Right lobe of liver (tissue), 6 donors: ENCODE measurements at places on chromosomes 13 and 19. TPM values are rescaled to one million over a fixed set of nuclear protein-coding genes. Genes with fewer than 3 reads are reported as not detected.
A peak's percentile ranks its signal among the peaks of the same experiment; 100 is the strongest.

DNA sequence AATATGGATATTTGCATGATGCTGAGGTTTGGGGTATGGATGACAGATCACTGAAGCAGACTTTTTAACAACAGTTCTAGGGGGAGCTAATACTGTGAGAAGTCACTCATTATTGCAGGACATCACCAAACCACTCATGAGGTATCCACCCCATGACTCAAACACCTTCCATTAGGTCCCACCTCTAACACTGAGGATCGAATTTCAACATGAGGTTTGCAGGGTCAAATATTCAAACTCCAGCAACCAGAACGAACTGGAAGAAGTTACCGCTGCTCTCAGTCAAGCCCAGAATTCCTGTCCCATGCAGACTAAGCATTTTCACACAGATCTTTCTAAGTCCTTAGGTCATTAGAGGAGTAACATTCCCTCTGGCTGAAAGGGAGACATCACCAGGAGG, 758.9 kb downstream of the UQCRFS1 start:
- no peaks in the 10 kb centered on the region for H3K27me3 ChIP-seq
- H3K36me3 ChIP-seq, result no peaks in the 10 kb centered on the region
- no peak overlapping the region for H3K27ac ChIP-seq
- H3K4me3 ChIP-seq, result no peak overlapping the region
- no peaks in the 10 kb centered on the region for H3K4me1 ChIP-seq
- DNase-seq, result no peak

DNA sequence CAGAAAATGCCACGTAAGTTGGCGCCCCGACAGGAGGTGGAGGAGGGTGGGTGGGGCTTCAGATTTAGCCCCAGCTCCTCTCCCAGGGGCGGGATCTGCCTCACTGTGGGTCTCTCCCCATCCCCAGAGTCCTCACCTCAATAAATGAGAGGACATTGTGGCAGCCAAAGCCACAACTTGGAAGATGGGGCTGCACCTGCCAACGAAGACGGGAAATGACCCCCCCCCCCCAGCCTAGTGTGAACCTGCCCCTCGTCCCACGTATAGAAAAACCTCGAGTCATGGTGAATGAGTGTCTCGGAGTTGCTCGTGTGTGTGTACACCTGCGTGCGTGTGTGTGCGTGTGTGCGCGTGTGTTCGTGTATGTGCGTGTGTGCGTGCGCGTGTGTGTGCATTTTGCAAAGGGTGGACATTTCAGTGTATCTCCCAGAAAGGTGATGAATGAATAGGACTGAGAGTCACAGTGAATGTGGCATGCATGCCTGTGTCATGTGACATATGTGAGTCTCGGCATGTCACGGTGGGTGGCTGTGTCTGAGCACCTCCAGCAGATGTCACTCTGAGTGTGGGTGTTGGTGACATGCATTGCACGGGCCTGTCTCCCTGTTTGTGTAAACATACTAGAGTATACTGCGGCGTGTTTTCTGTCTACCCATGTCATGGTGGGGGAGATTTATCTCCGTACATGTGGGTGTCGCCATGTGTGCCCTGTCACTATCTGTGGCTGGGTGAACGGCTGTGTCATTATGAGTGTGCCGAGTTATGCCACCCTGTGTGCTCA, 1.5 kb upstream of the TRAPPC5 start:
- no peaks in the 10 kb centered on the region for H3K27me3 ChIP-seq
- DNase-seq, result peak; percentile 52
- H3K4me3 ChIP-seq, result no peak overlapping the region
- no peak overlapping the region for H3K27ac ChIP-seq

DNA sequence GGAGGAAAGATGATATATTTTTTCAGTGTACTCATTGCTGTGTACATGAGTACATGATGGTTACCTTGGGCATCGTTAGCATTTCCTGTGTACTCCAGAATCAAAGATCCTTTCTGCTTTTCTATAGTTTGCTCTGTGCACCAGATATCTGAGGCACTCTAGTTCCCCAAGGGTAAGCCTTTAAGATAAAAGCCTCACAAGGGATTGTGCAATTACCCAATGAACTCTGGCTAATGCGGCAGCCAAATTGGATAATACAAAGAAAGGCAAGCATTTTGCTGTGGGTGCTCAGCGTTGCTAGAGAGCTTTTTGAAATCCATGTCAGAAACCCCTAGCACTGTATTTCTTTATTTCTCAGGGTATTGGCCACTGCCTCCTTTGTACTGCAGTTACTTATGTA, 2.9 kb downstream of the CYSLTR2 start:
- no peak overlapping the region for H3K27ac ChIP-seq
- H3K27me3 ChIP-seq, result no peaks in the 10 kb centered on the region

RASGRP4 gene
- 0.77 TPM for total RNA-seq

ZNF709 gene
- total RNA-seq, result 0.49 TPM

DNA sequence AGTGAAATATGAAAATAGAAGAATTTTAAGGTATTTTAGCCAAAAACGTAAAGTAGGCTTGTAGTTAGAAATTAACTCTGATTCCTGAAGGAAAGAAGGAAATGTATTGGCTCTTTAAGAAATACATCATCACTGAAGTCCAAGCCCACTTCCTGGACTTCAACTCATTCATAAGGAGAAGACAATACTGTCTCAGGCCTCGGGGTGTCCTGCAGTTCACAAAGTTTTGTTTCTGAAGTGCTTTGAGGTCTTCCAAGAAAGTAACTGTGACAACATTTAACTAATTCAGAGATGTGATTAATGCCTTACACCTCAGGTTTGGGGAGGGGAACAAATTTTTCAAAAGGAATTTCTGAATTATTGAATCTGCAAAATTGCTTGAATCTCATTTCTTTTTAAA, 65.8 kb upstream of the STARD13 start:
- no peaks in the 10 kb centered on the region for H3K36me3 ChIP-seq
- no peaks in the 10 kb centered on the region for H3K27me3 ChIP-seq
- no peaks in the 10 kb centered on the region for H3K4me1 ChIP-seq
- H3K27ac ChIP-seq, result peak overlapping the region; percentile 64

TM9SF2 gene
- 102 TPM for total RNA-seq

DNA sequence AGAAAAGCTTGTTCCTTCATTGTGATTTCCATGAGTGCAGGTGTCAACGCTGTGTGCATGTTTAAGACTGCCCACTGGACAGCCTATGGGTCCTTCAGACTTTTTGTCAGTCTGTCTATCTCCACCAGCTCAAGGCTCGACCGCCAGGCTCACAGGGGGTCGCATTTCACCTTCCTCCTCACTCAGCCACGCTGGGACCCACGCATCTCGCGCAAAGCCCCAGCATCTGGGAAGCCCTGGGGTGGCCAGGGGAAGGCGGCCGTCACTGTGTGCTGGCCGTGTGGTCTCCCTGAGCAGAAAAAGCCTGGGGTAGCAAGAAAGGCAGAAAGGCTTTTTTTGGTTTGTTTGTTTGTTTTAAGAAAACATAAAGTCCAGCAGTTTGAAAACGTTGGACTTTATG, 48.5 kb downstream of the KLF2 start:
- DNase-seq, result no peak
- H3K27ac ChIP-seq, result no peak overlapping the region
- H3K36me3 ChIP-seq, result no peaks in the 10 kb centered on the region
- no peak overlapping the region for H3K4me3 ChIP-seq

DNA sequence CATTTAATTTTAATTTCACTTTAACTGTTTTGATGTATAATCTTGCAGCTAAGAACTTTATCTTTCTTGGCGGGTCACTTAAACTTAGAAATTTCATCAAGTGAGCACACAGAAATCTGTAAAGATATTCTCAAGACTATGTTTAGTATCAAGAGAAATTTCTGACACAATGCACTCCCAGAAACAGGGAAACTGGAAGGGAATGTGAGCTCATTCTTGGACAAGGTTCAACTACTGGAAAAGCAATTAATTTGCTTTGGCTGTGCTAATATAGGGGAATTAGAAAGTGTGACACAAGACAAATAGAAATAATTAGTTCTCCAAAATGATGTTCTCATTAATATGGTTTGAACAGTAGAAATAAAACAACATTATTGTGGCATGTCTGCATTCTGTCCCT, 402.3 kb downstream of the DACH1 start:
- DNase-seq, result no peak
- H3K27ac ChIP-seq, result no peak overlapping the region
- H3K4me3 ChIP-seq, result no peak overlapping the region
- no peaks in the 10 kb centered on the region for H3K27me3 ChIP-seq
- no peaks in the 10 kb centered on the region for H3K36me3 ChIP-seq

GRCh38 chr19:15971224-15971780, 22.5 kb downstream of the OR10H4 start:
- no peaks in the 10 kb centered on the region for H3K4me1 ChIP-seq
- H3K27ac ChIP-seq, result no peak overlapping the region
- H3K27me3 ChIP-seq, result no peaks in the 10 kb centered on the region
- no peak overlapping the region for H3K4me3 ChIP-seq

- H3K36me3 ChIP-seq, result no peaks in the 10 kb centered on the region
- H3K4me3 ChIP-seq, result no peak overlapping the region
- H3K27ac ChIP-seq, result no peak overlapping the region
- peak; percentile 41 for DNase-seq
- H3K4me1 ChIP-seq, result no peaks in the 10 kb centered on the region
- H3K27me3 ChIP-seq, result no peaks in the 10 kb centered on the region
Observed at GRCh38 chr19:16405797-16406196, 66.0 kb downstream of the EPS15L1 start.

DNA sequence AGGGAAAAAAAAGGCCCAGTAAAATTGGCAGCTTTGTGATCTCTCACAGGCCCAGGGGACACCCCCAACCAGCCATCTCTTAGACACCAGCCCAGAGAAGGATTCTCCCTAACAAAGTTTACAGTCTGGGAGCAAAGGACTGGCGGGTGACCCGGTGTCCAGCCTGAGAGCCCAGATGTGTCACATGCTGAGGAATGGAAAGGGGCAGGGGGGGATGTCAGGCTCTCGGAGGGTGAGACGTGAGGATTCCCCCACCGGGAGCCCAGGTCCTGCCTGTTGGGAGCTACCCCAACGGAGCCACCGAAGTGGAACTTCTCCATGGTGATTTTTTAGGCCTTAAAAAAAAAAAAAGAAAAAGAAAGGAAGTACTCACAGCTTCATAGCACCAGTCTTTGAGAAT, 4.8 kb upstream of the CTXN1 start:
- peaks cover 43% of the 10 kb centered on the region for H3K36me3 ChIP-seq
- no peaks in the 10 kb centered on the region for H3K4me1 ChIP-seq
- no peak overlapping the region for H3K27ac ChIP-seq
- no peaks in the 10 kb centered on the region for H3K27me3 ChIP-seq

- H3K36me3 ChIP-seq, result peaks cover 17% of the 10 kb centered on the region
- H3K4me1 ChIP-seq, result no peaks in the 10 kb centered on the region
- H3K27ac ChIP-seq, result no peak overlapping the region
- H3K27me3 ChIP-seq, result no peaks in the 10 kb centered on the region
- DNase-seq, result no peak
- no peak overlapping the region for H3K4me3 ChIP-seq
Observed at GRCh38 chr19:45074744-45075300, 1.5 kb downstream of the ZNF296 start.

- H3K4me1 ChIP-seq, result no peaks in the 10 kb centered on the region
- no peak overlapping the region for H3K27ac ChIP-seq
- no peak for DNase-seq
- no peaks in the 10 kb centered on the region for H3K36me3 ChIP-seq
Observed at GRCh38 chr13:37690361-37690760, 91.8 kb upstream of the POSTN start.

ZSCAN1 gene
- not detected for total RNA-seq

DNA sequence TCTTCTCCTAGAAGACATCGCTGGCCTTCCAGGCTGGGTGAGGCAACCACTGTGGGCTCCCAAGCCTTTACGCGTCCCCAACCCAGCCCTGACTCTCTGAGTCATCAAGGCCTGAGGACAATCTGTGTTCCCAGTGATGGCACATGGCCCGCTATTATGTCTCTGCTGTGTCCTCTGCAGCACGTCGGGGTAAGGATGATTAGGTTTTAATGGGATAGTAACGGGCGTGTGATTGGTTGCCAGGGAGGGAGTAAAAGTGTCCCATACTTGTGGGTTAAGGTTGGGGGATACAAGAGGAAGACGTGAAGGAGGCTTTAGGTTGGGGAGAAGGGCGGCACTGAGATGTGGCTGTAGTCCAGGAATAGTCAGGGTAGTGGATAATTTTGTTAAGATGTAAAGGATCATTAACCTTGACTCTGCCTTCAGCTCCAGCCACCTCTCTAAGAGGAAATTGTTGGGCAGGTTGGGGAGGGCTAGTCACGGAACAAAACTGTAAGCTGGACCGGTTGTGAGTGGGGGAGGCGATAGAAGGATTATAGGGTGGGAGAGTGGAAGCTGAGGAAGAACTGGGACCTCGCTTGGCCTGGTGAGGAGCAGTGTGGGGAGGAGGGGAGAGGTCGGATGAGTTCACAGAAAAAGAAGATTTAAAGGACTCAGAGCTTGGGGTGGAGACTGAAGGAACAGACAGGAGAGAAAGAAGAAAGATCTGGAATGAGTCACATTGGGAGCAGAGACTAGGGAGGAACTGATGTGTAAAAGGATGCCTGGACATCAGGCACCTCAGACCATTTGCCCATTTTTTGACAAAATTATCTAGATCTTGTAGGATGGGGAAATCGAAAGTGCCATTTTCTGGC, 27.9 kb upstream of the IGFL1 start:
- no peak overlapping the region for H3K27ac ChIP-seq
- no peak for DNase-seq
- H3K36me3 ChIP-seq, result no peaks in the 10 kb centered on the region
- H3K4me3 ChIP-seq, result no peak overlapping the region

- H3K27me3 ChIP-seq, result no peaks in the 10 kb centered on the region
- no peak for DNase-seq
- H3K4me1 ChIP-seq, result no peaks in the 10 kb centered on the region
- H3K27ac ChIP-seq, result no peak overlapping the region
- no peaks in the 10 kb centered on the region for H3K36me3 ChIP-seq
- no peak overlapping the region for H3K4me3 ChIP-seq
Observed at GRCh38 chr13:28540612-28541011, 45.7 kb upstream of the FLT1 start.

ZNF497 gene
- total RNA-seq, result 0.73 TPM

GZMM gene
- 0.74 TPM for total RNA-seq

DNA sequence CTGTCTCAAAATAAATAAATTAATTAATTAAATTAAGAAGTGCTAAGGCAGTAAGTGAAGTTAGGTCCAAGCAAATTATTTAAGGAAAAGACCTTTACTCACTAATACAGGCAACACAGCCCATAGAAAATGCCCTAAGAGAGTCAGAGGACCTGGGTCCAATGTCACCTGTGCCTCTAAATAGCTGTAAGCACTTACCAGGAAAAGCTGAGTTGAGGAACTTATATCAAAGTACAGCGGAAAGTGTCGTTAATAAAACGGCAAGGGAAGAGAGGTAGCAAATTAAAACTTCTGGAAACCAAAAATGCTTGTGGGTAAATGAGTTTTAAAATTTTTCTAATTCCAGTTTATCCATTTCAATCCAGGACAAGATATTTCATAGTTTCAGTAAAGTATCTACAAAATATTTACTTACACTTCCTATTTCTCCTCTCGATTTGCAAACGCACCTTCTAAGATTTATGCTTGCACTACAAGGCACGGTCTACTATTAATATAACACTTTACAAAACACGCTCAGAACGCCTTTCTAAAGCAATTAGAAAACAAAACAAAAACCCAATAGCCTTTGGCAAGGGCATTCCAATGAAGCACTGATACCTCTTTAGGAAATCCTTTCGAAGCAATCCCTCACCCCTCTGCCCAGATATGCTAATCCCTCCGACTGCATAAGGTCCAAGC, 963 bp downstream of the VPS36 start:
- peak overlapping the region; percentile 99 for H3K27ac ChIP-seq
- H3K4me1 ChIP-seq, result peaks cover 11% of the 10 kb centered on the region
- peak overlapping the region; percentile 81 for H3K4me3 ChIP-seq
- no peak for DNase-seq
- H3K36me3 ChIP-seq, result no peaks in the 10 kb centered on the region

KCNN1 gene
- not detected for total RNA-seq
